ENCODE measurements at places on chromosomes 7 and 10. TPM values are rescaled to one million over a fixed set of nuclear protein-coding genes. Genes with fewer than 3 reads are reported as not detected.

GRCh38 chr10:48487244-48487643, 117.6 kb downstream of the ARHGAP22 start:
- DNase-seq, result no peak

DNA sequence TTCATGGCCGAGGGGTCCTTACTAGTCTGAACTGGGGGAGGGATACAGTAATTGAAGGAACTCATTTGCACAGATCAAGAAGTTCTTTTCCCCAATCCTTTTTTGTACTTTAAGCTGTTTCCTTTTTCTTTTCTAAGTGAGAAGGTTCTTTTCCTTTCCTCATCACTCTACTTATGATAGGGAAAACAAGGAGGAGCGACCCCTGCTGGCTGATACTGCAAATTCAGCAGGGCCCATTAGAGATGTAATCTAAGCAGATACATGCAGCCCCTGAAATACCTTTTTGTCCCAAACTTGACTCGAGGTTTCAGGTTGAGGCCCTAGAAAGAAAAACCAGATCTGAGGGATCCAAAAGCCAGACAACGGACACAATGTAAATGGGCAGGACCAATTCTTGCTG, 305.5 kb downstream of the DNAJB9 start:
- no peak for DNase-seq

GRCh38 chr7:7424151-7424873, 111.4 kb downstream of the COL28A1 start:
- DNase-seq, result peak; percentile 73

DNA sequence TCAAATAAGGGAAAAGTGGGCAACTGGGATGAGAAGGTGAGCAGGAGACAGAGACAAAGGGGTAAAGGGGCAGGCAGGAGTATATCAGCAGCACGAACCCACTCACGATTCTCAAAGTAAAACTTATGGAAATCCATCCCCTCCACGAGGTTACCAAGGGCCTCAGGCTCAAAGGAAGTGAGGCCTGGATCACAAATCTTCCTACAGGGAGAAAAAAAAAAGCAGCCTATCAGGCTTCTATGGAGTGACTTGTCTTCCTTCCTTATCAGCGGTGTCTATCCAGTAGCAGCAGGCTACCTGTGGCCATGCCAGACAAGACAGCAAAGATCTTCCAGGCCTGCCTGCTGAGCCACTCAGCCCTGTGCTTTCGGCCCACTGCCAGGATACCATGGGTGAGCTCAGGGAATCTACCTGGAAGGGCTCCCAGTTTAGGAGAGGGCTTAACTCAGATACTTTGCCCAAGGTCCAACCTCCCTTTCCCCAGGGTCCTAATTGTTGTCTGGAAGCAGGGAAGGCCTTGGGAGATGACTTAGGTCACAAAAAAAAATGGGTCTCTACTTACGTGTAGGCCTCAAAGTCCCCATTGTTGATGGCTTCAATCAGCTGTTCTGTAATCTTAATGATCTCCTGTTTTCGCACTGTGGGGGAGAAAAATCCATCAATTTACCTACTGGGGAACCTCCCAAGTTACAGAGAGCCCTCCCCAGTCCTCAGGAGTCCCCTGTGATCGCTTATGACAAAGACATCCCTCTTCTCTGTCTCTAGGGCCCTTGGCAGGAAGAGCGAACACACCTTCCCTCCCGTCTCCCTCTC, 5.7 kb upstream of the NDST2 start:
- DNase-seq, result no peak

GRCh38 chr10:119413471-119414080, 128.9 kb downstream of the RGS10 start:
- DNase-seq, result no peak

GRCh38 chr10:70267161-70267933, 16.5 kb downstream of the NPFFR1 start:
- DNase-seq, result peak; percentile 96

DNA sequence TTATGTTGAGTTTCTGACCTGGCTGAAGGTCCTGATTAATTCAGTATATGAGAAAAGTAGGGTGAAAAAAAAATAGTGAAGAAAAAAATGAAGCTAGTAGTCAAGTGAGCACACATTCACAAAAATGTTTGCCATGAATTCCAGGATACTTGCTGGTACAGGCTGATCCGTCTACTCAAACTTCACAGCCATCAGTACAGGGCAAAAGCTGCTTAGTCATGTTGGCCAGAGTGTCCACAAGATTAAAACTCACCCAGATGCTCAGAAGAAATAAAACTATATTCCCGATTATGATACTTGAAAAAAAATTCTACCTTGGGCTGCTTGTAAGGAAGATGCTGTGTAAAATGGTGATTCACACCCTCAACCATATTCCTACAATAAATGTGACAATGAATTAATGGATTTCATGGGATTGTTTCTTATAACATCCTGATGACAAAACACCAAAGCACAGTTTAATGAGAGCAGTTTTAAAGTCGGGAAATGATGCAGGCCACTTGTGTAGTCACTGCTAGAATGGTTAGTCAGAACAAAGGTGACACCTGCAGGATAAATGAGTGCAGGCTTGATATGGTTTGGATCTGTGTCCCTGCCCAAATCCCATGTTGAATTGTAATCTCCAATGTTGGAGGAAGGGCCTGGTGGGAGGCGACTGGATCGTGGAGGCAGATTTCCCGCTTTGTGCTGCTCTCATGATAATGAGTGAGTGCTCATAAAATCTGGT, 49.2 kb upstream of the ANKRD1 start:
- DNase-seq, result peak; percentile 79

DNA sequence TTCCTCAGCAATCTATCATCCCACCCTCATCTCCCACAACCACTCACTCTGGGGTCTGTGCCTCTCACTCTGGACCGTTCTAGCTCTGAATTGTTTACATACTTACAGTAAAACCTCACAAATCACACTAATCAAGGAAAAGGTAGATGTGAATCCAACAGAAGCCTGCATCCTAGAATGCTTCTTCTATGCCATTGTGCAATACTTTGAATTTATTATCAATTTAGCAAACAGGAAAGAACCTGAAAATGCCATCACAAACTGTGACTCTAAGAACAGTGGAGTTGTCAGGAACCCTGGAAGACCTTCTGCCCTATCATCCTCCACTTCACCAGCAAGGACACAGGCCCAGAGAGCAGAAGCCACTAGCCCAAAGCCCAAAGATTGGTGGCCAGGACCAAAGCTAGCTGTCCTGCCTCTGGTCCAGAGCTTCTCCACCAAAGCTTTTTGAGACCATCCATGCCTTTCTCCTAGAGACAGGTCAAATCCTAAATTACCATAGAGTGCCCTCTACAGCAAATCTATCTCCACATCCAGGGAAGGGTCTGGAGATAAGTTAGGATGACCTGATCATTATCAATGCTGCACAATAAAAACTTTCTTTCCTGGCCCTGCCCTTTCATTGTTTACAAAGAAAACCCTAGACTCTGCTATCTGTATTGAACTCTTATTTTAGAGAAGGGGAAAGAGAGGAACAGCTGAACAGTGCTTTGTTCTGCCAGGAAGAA, 2.4 kb downstream of the SORBS1 start:
- DNase-seq, result no peak

DNA sequence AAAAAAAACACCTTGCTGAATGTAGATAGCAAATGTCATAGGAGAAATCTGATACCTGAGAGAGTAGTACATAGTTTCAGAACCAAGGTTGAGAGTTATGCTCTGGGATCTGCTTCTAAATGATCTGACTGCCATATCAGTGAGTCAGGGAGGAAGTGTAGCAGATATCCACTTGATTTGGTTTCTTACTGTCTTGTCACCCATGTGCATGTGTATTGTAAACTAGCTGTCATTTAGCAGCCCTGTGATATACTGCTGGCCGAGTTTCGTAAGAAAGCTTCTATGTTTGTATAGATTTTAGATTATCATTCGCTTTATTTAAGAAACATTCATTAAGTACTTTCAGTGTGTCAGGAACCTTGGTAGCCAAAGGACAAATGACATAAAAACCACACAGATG, 42.0 kb downstream of the SP4 start:
- no peak for DNase-seq

DNA sequence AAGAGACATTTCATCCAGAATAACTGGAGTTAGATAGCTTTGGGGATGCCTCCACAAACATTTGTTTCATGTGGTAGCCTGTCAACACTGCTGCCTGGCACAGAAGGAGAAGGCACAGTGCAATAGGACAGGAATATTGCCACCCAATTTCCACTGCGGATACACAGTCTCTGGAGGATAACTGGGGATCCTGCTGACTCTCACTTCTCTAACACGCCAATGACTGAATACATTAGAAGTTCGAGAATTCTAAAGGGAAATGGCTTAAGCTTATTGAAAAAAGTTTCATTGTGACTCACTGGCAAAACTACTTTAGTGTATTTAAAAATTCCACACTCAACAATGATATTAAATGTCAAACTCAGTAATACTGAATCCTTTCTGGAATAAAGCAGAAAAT, 12.9 kb downstream of the ARL3 start:
- DNase-seq, result no peak

The INHBA gene
- 29.9 TPM for total RNA-seq

The ENO4 gene
- total RNA-seq, result not detected

The SFRP4 gene
- not detected for total RNA-seq

The TMEM225B gene
- 0.54 TPM for total RNA-seq

The HABP2 gene
- not detected for total RNA-seq

The CELF2 gene
- 3.5 TPM for total RNA-seq

The OPALIN gene
- not detected for total RNA-seq

The CCAR1 gene
- total RNA-seq, result 46.5 TPM
